ENCODE measurements at places on chromosomes 4 and X. TPM values are rescaled to one million over a fixed set of nuclear protein-coding genes. Genes with fewer than 3 reads are reported as not detected.

The BEX2 gene
- total RNA-seq: 0.75 TPM

The PRRG3 gene
- total RNA-seq: 0.05 TPM

The CC2D2A gene
- total RNA-seq: 2.9 TPM

The TXK gene
- total RNA-seq: 4.9 TPM

The GSX2 gene
- not detected for total RNA-seq

The FABP2 gene
- not detected for total RNA-seq

The P2RY8 gene
- 4.4 TPM for total RNA-seq

The FRAS1 gene
- total RNA-seq: 1.8 TPM

The PSAPL1 gene
- not detected for total RNA-seq

The GIMD1 gene
- not detected for total RNA-seq

The DOK7 gene
- 0.23 TPM for total RNA-seq

The ZFYVE28 gene
- total RNA-seq: 6.1 TPM

The TRPC3 gene
- 0.33 TPM for total RNA-seq

The RS1 gene
- not detected for total RNA-seq

The ZNF518B gene
- 15.0 TPM for total RNA-seq

The ADH1A gene
- total RNA-seq: 493 TPM

The VCX3B gene
- 0.08 TPM for total RNA-seq

The RGN gene
- total RNA-seq: 89.1 TPM

The TEC gene
- 4.7 TPM for total RNA-seq

All from liver (tissue), 10 donors.